ENCODE measurements at places on chromosomes 16 and 17.

DNA sequence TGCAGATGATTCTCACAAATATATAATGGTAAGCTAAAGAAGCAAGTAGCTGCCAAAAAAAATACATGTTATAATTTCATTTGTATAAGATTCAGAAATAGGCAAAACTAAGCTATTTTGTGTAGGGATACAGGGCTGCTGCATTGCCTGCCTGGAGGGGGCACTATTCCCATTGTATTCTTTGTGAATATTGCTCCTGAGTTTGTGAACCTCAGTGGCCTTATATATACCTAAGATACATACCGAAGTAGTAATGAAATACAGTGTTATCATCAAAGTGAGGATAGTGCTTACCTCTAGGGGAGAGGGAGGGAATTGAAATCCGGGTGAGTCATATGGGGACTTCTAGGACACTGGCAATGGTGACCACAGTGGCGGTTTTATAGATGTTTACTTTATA, 53.5 kb downstream of the C17orf58 start:
- DNase-seq, result no peak

DNA sequence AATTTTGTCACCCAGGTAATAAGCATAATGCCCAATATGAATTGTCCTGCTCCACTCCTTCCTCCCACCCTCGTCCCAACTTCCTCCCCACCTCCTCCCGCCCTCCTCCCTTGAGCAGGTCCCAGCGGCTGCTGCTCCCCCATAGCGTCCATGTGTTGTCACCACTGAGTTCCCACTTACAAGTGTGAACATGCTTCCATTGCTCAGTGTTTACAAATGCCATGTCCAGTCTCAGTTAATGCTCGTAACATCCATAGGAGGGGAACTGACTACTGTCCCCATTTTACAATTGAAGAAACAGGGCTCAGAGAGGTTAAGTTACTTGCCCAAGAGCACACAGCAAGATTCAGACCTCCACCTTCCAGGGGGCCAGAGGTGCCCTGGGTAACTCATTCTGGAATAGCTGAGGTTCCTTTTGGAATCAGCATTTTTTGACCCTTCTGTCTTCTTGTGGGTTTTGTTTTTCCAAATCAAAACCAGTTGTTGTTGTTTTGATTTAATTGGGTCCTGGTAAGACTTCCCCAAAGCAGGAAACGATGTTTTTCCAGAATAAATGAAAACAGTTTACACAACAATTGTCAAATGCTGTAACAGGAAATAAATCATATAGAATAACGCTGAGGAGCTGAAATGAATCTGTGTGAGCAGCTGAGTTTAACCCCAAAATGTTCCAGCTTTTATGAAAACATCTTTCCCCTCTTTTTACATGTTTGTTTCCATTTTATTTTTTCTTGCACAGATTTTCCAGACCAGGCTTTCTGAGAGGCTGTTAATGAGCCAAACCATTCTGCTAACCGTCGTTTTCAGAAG, 73.9 kb downstream of the ZDHHC7 start:
- DNase-seq, result no peak

DNA sequence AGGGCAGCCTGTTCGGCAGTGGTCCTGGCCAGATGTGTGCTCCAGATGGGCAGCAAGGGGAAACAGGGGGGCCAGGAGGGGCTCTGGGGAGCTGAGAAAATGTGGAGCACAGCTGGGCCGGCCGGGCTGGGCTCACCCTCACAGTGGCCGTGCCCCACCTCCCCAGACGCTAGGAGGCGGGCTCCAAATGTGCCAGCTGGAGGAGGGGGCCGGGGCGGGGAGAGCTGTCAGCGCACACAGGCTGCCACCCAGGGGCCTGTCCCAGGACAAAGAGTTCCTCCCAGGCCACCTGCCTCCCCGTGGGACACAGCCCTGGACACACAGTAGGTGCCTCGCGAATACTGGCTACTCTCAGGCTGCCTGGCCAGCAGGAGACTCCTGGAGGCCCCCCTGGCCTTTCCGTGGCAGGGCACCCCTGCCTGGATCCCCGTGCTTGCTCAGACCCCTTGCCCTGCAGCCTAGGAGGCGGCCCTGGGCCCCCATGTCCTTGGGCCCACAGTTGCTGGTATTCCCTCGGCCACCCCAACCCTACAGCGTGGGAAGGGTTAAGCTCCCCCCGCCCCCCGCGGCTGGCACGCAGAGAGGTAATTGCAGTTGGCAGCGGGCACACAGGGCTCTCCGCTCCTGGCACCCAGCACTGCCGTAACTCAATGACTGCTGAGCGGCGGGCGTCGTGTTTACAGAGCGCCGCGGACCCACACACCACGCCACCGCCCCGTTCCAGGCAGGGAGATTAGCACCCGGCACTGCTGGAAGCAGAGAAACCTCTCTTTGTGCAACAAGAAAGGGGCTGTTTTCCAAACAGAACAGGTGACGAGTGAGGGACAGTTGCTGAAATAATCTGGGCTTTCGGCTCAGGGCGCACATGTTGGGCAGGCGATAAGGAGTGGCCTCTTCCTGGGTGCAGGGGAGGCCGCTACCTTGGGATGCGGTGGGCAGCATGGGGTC, 32.2 kb downstream of the BAHCC1 start:
- no peak for DNase-seq

DNA sequence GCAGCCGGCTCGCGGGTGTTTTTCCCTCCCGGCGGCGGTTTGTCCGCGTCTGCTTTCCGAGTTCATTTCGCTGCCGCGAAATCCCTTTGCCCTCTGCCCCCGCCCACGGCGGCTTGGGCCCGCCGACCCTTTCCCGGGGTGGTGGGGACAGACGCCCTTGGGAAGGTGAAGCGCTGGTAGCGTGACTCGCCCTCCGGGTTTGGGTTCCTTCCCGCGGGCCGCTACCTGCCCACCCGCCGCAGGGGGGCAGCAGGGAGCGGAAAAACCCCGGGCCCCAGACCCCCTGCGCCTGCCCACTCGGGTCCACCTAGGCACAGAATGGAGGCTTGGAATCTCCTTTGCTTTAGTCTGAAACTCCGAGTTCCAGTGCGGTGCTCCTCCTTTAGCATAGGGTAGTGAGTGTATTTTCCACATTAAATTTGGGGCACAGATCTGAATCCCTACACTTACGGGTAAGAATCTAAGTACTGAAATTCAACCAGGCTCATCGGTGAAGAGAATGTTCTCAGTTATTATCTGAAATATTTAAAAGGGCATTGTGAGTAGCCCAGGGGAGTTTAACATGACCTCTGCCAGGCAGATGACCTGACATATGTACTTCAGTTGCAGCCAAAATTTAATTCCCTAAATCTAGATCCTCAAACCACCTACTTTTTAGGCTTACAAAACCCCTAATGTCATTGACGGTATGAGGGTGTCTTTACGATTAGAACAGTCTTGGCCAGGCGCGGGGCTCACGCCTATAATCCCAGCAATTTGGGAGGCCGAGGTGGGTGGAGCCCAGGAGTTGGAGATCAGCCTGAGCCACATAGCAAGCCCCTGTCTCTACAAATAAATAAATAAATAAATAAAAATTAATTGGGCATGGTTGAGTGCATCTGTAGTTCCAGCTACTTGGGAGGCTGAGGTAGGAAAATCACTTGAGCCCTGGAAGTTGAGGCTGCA, 1.0 kb downstream of the NME2 start:
- peak; percentile 41 for DNase-seq

DNA sequence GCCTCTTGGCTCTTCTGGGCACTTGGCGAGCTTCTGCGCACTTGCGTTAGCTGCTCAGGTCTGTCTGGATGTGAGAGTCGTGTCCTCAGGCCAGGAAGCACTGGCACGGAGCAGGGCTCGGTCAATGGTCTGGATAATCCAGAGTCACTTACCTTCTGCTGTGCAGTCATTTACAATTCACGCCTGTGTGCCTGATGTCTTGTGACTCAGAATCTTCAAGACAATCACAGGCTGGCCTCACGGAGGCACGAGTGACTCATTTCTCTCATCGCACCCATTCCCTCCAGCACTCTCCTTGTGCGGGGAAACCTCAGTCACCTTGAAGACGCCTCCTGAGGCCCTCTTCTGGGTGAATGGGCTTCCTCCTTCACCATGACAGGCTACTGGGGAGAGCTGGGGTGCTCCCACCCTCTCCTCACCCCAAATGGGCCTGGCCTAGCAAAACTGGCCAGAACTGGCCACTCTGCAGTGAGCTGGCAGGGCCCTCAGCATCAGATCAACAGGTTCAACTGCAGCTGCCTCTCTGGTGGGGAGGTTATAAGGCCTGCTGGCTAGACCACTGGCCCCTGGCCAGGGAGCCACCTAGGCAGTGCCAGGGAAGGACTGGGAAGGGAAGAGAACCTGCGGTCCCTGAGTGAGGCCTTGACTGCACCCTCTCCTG, 1.9 kb upstream of the CAPN15 start:
- peak; percentile 60 for DNase-seq

- no peak for DNase-seq
Observed at GRCh38 chr17:38697061-38697820, 7.8 kb upstream of the MLLT6 start.

DNA sequence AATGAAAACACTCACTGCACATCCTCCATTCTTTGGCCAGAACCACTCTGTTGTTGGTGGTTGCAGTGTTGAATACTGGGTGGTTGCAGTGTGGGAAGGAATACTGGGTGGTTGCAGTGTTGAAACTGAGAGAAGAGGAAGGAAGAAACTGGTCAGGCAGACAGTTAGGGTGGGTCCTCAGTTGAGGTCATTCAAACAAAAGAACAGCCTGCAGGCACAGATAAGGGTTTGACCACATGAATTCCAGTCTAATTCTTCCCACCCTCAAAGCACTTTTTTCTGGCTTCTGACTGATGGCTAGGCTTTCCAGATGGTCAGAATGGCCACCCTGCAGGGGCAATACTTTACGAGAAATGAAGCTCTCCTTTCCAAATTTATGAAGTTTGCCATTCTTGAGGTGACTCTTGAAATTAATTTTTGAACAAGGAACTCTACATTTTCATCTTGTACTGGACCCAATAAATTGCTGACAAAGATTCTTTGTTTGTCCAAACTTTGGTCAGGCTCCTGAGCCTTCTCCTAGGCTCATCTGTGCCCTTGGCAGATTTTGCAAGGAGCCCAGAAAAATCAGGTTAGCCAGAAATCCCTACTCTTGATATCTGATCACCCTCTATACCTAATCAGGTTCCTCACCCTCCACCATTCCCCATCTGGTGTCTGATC, 596.6 kb upstream of the CDH5 start:
- no peak for DNase-seq

- DNase-seq, result no peak
Observed at GRCh38 chr17:13099089-13099735, 81.4 kb upstream of the ELAC2 start.

- DNase-seq, result no peak
Observed at GRCh38 chr16:46974352-46974751, 878 bp upstream of the DNAJA2 start.

GRCh38 chr17:63694950-63695773, 4.8 kb downstream of the LIMD2 start:
- DNase-seq, result no peak

DNA sequence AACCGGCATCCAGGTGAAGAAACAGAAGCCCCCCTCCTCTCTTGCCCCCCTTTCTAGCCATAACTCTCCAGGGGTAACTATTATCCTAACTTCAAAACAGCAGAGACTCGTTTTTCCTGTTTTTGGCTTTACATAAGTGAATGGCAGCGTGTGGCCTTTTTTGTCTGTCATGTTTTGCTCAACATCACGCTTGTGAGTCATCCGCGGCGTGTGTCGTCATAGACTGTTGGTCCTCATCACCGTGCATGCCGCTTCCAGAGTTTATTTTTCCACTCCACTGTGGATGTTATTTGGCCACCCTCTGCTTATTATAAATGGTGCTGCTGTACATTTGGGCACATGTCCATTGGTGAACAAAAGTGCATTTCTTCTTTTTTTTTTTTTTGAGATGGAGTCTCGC, 52.6 kb downstream of the ERN1 start:
- no peak for DNase-seq

DNA sequence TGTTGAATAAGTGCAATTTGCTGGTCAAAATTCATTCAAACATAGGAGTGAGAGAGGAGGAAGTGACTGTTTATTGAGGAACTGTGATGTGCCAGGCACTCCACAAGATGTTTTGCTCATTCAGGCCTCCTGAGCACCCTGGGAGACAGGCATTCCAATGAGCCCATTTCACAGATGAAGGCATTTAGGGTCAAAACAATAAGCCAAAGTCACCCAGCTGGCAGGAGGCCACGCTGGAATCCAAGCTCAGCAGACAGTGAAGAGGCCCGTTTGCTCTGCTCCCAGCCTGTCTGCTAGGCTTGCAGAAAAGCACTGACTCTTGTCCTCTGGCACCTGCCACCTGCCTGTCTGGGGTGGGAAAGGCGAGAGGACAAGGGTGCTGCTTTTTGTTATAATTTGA, 10.1 kb upstream of the SLC25A39 start:
- no peak for DNase-seq

DNA sequence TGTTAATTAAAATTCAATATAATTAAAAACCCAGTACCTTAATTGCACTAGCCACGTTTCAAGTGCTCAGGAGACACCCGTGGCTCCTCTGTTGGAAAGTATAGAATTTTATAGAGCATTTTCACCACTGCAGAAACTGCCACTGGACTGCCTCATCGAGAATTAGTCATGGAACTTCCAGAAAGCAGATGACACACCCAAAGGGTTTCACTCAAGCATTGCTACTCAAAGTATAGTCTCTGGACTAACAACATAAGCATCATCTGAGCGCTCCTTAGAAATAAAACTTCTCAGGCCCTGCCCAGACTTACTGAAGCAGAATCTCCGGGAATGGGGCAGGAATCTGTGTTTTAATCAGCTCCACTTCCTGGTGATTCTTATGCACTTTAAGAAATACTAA, 63.5 kb upstream of the GPR139 start:
- no peak for DNase-seq

- no peak for DNase-seq
Observed at GRCh38 chr16:35440875-35441274, 1981.5 kb downstream of the TP53TG3F start.

DNA sequence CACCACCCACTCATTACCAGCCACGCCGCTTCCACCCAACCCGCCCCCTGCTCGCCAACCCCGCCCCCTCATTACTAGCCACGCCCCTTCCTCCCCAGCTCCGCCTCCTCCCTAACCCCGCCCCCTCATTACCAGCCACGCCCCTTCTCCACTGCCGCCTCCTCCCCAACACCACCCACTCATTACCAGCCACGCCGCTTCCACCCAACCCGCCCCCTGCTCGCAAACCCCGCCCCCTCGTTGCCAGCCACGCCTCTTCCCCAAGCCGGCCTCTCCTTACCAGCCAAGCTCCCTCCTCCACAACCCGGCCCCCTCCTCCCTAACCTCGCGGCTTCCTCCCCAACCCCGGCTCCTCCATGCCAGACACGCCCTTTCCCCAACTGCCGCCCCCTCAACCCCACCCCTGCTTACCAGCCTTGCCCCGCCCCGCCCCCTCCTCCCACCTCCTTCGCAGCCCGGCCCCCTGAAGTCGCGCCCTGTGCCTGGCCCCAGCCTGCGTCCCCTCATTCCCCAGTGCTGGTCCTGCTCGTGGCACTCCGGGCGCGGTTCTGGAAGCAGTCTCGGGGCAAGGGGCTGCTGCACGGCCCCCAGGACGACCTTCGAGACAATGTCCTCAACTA, 7.3 kb downstream of the SLC22A31 start:
- DNase-seq, result peak; percentile 38

DNA sequence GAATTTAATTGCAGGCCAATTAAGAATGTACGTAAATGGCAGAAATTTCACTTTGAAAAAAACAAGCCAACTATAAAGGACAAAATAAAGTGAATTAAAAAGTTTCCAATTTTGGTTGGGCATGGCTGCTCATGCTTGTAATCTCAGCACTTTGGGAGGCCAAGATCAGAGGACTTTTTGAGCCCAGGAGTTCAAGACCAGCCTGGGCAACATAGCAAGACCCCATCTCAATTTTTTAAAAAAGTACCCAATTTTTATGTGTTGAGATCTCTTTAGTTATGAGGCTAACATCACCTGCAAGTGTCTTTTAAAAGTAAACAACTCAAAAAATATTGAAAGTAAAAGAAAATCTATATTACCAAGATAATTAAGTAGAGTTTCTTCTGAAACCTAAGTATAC, 25.9 kb downstream of the GNA13 start:
- DNase-seq, result no peak

- no peak for DNase-seq
Observed at GRCh38 chr17:41581366-41582060, 5.2 kb downstream of the KRT14 start.
